Tibial nerve (tissue), 4 donors: ENCODE measurements at places on chromosomes 1 and 21. TPM values are rescaled to one million over a fixed set of nuclear protein-coding genes. Genes with fewer than 3 reads are reported as not detected.

- no peak for DNase-seq
- H3K4me1 ChIP-seq = peaks cover 49% of the 10 kb centered on the region
Measured at GRCh38 chr21:46605767-46606426, 1.0 kb upstream of the S100B start.

DNA sequence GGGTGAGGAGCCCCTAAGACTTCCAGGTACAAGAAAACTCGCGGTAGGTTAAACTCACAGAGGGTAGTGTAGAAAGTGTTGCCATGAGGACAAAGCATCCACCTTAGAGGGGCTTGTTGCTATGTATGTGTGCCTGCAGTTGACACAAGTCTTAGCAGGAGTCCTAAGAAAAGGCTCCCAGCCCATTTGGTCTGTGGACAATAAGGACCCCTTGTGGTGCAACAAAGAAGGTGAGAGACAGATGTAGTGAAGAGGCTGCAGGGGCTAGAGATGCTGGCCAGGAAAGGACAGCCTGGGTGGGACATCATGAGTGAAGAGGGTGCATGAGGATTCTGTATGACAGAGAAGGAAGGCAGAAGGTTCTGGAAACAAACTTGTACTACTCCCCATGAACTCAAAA lies 36.3 kb upstream of the IL10 start:
- no peak for DNase-seq
- no peak overlapping the region for H3K4me3 ChIP-seq
- peaks cover 4% of the 10 kb centered on the region for H3K27me3 ChIP-seq

- H3K27me3 ChIP-seq = no peaks in the 10 kb centered on the region
- H3K27ac ChIP-seq = no peak overlapping the region
Measured at GRCh38 chr1:14090062-14090461, 390.1 kb downstream of the PRDM2 start.

DNA sequence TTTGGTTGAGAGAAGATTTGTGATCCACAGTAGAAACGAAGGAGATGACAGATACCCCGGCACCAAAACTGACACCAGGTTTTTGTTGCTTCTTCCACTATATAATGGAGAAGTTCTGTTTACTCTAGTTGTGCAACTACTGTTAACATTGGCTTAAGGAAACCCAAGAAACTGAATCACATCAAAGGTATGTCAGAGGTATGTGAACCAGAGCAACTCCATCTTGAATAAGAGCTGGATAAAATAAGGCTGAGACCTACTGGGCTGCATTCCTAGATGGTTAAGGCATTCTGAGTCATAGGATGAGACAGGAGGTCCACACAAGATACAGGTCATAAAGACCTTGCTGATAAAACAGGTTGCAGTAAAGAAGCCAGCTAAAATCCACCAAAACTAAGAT lies 173.7 kb upstream of the CAMK1G start:
- DNase-seq = no peak
- H3K27me3 ChIP-seq = no peaks in the 10 kb centered on the region
- H3K27ac ChIP-seq = no peak overlapping the region
- H3K4me1 ChIP-seq = no peaks in the 10 kb centered on the region
- H3K36me3 ChIP-seq = no peaks in the 10 kb centered on the region
- H3K4me3 ChIP-seq = no peak overlapping the region

DNA sequence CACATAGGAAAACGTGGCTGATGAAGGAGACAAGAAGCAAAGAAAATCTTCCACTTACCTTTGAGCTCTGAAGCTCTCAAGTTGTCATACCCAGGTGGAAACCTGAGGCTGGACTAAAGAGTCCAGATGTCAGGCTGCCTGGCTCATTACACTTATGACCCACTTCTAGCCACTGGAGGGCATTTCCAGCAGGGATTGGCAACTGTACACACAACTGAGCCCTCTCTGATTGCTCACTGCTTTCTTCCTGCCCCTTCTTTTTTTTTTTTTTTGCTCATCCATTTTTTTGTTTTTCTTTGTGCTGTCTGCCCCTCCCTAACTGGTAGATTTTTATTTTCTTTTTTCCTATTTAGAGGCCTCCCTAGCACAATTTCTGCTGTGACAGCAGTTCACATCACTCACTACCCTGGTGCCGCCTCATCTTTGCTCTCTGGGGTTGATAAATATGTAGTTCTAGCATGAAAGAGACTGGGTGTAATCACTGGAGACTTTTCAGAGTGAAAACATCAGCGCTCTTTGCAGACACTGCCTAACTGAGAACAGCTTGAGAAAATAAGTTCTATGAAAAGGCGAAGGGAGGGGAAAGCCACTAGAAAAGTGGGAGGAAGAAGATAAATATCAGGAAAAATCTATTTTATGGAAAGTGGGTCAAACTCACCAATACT lies 334.5 kb downstream of the NUF2 start:
- no peak overlapping the region for H3K4me3 ChIP-seq
- DNase-seq = no peak
- no peaks in the 10 kb centered on the region for H3K36me3 ChIP-seq
- H3K27me3 ChIP-seq = no peaks in the 10 kb centered on the region
- H3K4me1 ChIP-seq = no peaks in the 10 kb centered on the region
- H3K27ac ChIP-seq = no peak overlapping the region

GRCh38 chr1:204571128-204571527 lies 54.9 kb downstream of the MDM4 start:
- no peaks in the 10 kb centered on the region for H3K4me1 ChIP-seq
- no peaks in the 10 kb centered on the region for H3K27me3 ChIP-seq
- H3K4me3 ChIP-seq = no peak overlapping the region
- no peaks in the 10 kb centered on the region for H3K36me3 ChIP-seq

DNA sequence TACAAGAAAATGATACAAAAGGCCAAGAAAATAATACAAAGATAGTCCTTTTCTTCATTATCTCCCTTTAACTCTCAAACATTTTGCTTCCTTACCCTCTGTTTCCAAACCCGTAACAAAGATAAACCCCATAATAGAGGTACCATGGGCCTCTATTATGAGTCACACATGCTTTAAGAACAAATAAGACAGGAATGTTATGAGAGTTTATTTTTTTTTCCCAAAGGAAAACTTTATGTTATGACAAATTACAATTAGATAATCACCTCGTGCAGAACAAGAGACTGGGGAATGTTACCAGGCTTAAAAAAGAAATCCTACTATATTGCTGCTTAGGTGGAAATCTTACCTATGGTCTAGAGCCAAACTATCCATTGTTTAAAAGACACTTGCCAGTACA lies 272.0 kb downstream of the BRINP3 start:
- no peak overlapping the region for H3K4me3 ChIP-seq
- no peaks in the 10 kb centered on the region for H3K4me1 ChIP-seq

DNA sequence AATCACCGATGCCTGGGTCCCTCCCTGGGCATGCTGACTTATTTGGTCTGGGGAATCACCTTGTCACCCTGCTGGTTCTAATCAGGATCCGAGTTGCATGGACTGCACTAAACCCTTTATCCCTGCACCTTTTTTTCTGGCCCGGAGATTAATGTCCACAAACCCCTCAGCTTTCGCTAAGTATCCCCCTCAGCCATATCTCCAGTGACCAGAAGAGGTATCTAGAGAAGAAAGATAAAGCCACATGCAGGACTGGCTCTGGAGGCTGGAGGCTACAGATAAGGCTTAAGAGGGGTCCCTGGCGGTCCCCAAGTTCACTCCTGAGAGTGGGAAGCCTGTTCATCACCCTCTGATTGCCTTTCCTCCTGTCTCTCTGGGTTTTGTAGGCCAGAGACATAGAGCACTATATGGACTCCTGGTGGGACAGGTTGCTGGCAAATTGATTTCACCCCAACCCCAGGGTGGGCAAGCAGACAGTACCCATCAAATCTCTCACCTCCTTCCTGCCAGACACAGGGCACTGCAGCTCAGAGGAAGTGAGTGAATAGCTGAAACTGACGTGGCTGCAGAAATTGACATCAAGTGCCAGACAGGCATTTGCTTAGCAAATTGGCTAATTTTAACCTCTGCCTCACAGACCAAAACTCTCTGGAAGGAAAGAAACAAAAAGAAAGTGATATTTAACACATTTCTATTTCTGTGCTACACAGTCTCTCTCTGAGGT lies 38.8 kb downstream of the HMGB4 start:
- H3K27ac ChIP-seq = no peak overlapping the region
- H3K4me3 ChIP-seq = no peak overlapping the region
- H3K27me3 ChIP-seq = no peaks in the 10 kb centered on the region

DNA sequence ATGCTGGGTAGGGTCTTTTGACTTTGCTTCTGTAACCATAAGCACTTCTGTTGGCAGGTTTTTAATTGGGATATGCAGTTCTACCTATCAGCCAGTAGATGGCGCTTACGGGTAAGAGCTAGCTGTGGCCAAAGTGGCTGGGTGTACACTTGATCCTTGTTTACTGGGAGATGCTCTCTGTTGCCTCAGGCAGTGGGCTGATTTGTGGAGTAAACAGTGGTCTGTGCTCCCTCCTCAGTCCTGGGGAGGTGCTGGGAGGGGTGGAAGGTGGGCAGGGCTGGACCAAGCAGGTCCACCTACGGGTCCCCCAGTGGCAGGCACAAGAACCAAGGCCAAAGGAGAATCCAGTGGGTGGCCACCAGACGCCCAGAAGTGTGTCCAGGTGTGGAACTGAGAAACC lies 43.4 kb downstream of the RALGPS2 start:
- DNase-seq = no peak
- no peaks in the 10 kb centered on the region for H3K36me3 ChIP-seq
- no peaks in the 10 kb centered on the region for H3K4me1 ChIP-seq
- H3K27me3 ChIP-seq = no peaks in the 10 kb centered on the region
- no peak overlapping the region for H3K4me3 ChIP-seq

DNA sequence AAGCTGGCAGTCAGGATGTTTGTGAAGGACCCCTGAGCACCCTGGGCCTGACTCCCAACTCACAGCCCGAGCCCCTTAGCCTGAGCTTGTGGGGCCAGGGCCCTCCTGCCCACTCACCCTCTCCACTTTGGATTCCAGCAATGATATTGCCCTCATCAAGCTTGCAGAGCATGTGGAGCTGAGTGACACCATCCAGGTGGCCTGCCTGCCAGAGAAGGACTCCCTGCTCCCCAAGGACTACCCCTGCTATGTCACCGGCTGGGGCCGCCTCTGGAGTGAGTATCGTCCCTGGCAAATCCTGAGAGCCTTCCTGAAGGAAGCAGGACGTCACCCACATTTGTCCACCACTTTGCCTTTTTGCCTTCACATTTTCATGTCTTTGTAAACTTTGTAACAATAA lies 5.0 kb downstream of the CTRC start:
- H3K27me3 ChIP-seq = no peaks in the 10 kb centered on the region
- no peak overlapping the region for H3K27ac ChIP-seq
- no peak for DNase-seq
- H3K36me3 ChIP-seq = no peaks in the 10 kb centered on the region
- H3K4me3 ChIP-seq = no peak overlapping the region

PRDM16 gene
- total RNA-seq = 5.9 TPM

DRAXIN gene
- total RNA-seq = not detected

PRPF38A gene
- total RNA-seq = 10.0 TPM

HSD17B7 gene
- total RNA-seq = 17.0 TPM

MCOLN2 gene
- total RNA-seq = 9.6 TPM

ST6GALNAC5 gene
- 18.8 TPM for total RNA-seq

LHX8 gene
- not detected for total RNA-seq

PYCR2 gene
- total RNA-seq = 58.2 TPM

SPRR2A gene
- not detected for total RNA-seq
